AG09309 (cell line): ENCODE measurements at places on chromosomes 4 and X.

DNA sequence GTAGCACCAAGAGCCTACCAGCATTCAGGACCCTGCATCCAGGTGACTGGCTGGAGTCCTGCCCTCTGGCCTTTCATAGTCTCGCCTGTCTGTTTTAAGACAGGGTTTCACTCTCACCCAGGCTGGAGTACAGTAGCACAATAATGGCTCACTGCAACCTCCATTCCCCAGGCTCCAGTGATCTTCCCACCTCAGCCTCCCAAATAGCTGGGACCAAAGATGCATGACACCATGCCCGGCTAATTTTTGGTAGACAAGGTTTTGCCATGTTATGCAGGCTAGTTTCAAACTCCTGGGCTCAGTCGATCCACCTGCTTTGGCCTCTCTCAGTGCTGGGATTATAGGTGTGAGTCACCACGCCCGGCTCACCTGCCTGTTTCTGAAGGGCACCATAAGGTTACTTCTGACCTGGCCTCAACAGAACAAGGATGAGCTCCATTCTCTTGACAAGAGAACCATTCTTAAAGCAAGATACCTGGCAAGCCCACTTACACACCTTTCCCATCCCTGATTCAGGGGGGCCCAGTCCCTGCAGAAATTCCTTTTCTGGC is 6.7 kb downstream of the RPS4X start:
- no peak for DNase-seq

- DNase-seq, result no peak
Observed at GRCh38 chr4:106314960-106315359, 1.0 kb downstream of the TBCK start.

GRCh38 chr4:80010316-80010715 is 62.7 kb downstream of the ANTXR2 start:
- DNase-seq, result no peak

GRCh38 chr4:63678358-63678931 is 730.8 kb downstream of the TECRL start:
- DNase-seq, result no peak

DNA sequence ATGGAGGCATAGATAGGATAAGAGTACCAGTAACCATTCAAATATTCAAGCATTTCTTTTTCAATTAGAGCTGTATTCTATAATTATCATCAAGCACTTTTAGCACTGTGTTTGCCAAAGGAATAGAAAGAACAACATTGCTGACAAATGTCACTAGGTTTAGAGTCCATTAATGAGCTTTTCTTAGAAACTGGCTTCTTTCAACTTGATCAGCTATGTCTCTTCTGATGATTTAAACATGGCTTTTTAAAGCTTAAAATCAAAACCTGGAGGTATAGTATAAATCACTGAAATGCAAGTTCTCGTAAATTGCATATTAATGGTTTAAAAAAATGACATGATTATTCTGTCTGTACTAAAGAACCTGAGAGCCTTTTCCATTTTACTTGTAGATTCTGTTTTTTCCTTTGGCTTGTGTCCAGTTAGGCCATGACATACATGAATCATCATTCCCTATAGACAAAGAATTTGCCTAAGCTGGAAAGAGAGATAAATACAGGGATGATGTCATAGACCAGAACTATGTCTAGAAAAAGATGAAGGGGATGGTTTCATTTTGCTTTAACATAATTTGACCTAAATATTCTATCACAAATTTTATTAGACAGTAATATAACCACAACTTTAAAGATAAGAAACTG is 340.1 kb upstream of the CTSO start:
- peak; percentile 7 for DNase-seq

DNA sequence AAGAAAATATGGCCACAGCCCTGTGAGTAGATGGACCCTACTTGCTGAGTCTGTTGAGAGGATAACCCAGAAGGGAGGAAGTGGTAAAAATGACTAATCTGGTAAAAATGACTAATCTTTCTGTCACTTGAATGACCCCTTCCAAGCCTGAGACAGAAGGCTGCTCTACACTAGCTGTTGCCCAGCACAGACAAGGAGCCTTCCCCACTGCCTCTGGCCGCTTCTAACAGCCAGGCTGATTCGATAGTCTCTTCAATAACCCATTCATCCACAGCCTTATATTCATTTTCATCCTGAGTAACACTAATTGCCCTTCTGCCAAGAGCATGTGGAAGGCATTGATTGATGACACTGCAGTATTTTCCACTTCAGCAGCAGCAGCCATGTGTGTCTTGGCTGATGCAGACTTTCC is 18.4 kb downstream of the MAGEB17 start:
- DNase-seq, result peak; percentile 63

- DNase-seq, result peak; percentile 24
Observed at GRCh38 chr4:4655901-4656300, 114.1 kb upstream of the STX18 start.

DNA sequence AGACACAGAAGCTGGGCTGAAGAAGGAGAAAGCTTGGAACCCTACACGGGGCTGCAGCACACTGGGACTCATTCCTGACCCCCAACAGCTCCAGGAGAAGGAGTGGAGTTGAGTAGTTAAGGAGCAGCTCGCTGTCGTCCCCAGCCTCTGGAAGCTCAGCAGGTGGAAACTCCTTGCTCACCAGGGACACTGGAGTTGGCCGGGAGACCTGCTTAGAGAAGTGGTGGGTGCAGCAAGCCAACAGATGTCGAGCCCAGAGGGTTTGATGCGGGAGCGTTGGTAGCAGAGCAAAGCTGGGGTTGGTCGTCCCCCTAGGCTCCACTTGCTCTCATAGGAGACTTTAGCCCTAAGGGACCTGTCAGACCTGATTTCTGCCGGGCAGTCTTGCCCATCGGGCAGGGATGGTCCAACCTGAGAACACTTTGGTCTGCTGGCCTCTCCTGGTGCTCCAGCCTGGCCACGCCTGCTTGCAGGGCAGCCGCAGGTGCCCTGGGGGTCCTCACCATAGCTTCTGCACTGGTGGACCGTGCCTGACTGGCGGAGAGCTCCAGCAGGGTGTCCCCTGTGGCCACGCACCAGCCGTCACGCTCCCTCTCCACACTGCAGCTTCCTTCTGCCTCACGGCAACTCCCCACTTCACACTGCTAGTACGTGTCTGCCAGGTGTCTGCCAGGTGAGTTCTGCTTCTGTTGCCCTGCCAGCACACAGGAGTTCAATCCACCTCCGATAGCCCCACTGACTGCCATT is 353.7 kb downstream of the GASK1B start:
- no peak for DNase-seq

- DNase-seq, result no peak
Observed at GRCh38 chr4:26609391-26609790, 25.5 kb downstream of the TBC1D19 start.

DNA sequence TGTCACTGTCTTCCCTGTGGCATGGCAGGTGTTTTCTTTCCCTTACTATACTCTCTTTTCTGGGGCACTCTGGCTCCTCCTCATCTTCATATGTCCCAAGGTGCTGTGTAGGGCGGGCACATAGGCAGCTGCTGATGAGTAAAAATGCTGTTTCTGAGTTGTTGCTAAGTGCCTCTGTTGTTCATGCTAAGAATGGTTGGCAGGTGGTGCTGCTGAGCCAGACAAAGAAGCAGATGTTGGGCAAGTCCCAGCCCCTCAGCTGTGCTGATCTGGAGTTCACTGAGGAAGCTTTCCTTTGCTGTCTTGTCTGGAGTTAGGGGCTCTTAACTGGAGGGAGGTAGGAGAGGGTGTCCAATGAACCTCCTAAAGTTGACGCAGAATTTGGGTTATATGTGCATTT is 40.6 kb downstream of the HADH start:
- DNase-seq, result peak; percentile 25

DNA sequence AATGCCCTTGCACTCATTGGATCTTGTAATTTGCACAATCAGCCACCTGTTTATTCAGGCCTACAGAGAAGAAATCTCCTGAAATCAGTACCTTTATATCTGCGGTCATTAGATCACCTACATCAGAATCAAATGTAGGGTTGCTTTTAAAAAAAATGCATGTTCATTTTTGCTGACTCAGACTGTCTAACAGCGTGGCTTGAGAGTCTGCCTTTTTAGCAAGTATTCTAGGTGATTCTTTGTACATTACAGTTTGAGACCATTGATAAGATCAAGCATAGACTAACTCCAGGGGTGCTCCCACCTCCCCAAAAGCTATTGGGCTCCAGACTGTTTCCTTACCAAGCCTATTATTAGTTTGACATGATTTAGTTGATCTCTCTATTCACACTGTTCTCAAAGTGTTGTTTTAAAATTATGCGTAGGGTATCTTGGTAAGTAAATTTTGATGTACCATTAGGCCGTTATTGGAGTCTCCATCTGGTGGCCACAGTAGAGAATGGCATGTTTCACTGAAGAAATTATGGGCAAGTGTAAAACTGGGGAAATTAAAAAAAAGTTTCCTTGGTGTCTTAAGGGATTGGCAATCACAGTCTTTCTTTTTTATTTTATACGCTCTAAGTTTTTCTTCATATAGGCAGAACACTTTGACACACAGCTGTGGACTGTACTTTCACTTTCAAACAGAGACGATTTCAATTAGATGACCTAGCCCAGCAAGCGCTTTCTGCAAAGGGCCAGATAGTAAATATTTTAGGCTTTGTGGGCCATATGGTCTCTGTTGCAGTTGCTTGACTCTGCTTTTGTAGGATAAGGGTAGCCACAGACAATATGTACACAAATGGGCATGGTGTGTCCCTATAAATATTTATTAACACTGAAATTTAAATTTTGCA is 33.7 kb upstream of the MSL3 start:
- peak; percentile 1 for DNase-seq

DNA sequence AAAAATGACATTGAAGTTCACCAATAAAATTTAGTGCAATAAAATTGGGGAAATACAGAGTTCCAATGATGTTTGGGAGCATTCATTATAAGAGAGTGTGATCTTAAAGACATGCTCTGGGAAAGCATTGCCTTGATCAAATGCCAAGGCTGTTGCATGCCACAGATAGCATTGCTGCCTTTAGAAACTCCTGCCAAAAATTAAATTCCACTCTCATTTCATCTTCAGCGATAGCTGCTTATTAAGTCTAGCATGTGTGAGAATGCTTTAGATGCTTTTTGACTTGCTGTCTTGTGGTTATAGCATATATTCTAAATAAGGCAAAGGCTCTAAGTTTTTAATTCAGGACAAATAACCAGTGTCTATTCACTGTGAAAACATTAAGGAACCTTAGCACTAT is 49.3 kb downstream of the NPNT start:
- peak; percentile 50 for DNase-seq

- no peak for DNase-seq
Observed at GRCh38 chrX:149903889-149904748, 23.1 kb downstream of the MAGEA8 start.

- DNase-seq, result no peak
Observed at GRCh38 chr4:81562093-81562492, 90.4 kb upstream of the RASGEF1B start.

DNA sequence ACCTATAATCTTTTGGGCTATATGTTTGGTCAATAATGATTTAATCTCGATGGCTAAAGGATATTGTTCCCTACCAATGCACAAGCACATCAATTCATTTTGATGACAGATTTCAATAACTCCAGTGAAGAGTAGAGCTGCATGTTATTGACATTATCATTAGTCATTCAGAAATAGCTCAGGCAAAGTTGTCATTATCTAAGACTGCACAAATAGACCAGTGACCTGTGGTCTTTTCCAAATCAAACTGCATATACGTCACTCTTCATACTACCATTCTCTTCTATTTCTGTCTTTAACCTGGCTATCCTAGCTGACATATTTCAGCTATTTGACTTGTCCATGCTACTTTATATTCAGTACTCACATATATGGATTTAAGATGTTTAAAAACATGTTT is 1050.8 kb downstream of the C4orf33 start:
- DNase-seq, result no peak

- no peak for DNase-seq
Observed at GRCh38 chr4:74087481-74087880, 11.5 kb downstream of the CXCL2 start.

GRCh38 chrX:7119950-7120877 is 27.3 kb upstream of the STS start:
- DNase-seq, result no peak

GRCh38 chrX:76802708-76803107 is 375.2 kb downstream of the MAGEE1 start:
- no peak for DNase-seq

DNA sequence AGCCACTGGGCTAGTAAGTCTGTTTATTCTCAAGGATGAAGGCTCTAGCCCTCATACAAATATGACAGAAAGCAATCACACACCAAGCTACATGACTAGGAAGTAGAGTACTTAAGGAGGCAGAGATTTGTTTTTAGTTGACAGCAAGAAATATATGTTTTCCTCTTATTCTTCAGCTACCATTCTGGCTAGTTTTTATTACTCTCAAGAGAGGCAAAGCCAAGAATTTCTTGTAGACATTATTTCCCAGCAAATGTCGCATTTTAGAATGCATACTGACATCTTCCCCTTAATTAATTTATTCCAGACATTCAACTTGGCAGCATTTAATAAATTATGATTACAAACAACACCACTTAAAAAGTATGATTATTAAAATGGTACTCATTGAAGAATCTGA is 23.4 kb upstream of the FAM9C start:
- no peak for DNase-seq

DNA sequence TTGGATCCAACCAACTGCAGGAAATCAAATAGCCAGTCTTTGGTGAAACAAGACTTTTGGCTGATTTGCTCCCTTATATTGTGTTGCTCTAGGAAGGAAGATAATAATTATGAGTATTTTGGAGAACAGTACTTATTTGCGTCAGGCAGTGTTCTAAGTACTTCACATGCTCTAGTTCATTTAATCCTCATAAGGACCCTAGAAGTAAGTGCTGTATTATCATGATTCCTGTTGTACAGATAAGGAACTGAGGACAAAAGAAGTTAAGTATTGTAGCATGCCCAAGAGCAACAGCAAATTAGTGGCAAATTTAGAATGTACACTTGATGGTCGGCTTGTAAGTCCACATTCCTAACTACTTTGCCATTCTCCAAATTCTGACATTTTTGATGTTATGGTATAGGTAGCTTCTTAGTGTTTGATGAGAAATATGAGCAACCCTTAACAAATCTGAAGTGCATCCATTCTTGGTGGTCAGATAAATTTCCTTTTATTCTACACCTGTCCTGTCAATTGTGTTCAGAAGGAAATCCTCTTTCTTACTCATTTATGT is 72.0 kb downstream of the SPRY1 start:
- no peak for DNase-seq

GRCh38 chr4:174375422-174375821 is 91.7 kb downstream of the CEP44 start:
- no peak for DNase-seq

DNA sequence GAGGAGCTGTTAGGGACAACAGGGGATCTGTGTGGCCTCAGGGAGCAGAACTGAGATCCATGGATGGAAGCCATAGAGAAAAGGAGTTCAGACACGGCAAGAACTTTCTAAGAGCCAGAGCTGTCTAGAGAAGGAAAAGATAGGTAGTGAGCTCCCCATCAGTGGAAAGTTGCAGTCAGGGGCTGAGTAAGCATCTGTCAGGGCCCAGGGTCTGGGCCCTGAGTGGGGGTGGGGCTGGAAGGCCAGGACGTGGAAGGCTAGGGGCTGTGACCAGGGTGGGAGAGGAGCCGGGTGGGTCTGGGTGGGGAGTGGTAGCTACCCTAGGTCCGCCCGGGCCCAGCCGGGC is 324 bp upstream of the MSN start:
- no peak for DNase-seq

GRCh38 chrX:24985120-24985519 is 30.6 kb downstream of the ARX start:
- no peak for DNase-seq

- DNase-seq, result no peak
Observed at GRCh38 chr4:909821-910220, 22.3 kb downstream of the GAK start.

GRCh38 chr4:147839663-147840062 is 107.8 kb downstream of the ARHGAP10 start:
- no peak for DNase-seq
